ENCODE measurements at places on chromosomes 11 and 22. TPM values are rescaled to one million over a fixed set of nuclear protein-coding genes. Genes with fewer than 3 reads are reported as not detected.

Gene KLHDC7B
- 5.7 TPM for total RNA-seq

Gene PHF21B
- total RNA-seq: not detected

Gene ISX
- total RNA-seq: not detected

Gene C11orf16
- not detected for total RNA-seq

Gene RBMXL2
- total RNA-seq: not detected

Gene SUSD2
- 1.7 TPM for total RNA-seq

Gene MAP6
- not detected for total RNA-seq

DNA sequence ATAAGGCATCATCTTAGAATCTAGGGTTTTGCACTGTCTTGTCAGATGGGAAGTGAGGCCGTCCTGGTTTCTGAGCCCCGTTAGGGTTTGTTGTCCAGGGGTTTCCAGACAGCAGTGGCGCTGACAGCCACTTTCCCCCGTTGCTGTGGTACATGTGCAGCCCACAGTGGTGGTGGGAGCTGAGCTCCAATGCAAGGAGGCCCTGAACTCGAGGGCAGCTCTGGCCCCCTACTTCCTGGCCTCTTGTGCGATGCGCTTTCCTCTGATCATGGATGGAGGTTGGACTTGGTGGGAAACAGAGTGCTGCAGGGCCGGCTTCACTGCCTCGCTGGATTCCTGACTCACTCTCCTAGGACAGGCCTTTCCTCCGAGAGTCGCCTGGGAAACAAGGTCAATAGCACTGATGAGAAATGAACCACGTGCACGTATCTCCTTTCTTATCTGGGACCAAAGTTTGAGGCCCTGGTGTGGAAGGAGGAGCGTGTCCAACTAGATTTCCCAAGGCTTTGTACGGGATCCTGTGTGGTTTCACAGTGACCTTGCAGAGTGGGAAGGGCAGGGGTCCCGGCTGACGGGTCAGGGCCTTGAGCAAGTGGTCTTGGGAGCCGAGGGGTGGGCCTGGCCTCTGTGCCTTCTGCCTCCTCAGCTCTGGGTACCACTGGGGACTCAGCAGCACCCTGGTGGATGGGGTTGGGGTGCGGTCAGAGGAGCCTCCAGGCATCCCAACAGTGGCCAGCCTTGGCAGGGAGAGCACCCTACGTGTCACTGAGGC, 3.7 kb downstream of the PHRF1 start:
- peaks cover 20% of the 10 kb centered on the region for H3K4me1 ChIP-seq
- no peak for DNase-seq
- peaks cover 2% of the 10 kb centered on the region for H3K36me3 ChIP-seq
- peak overlapping the region; percentile 25 for H3K27ac ChIP-seq
- no peak overlapping the region for H3K4me3 ChIP-seq

- no peak overlapping the region for H3K27ac ChIP-seq
- H3K27me3 ChIP-seq: peaks cover 18% of the 10 kb centered on the region
- no peaks in the 10 kb centered on the region for H3K4me1 ChIP-seq
- no peak overlapping the region for H3K4me3 ChIP-seq
- no peaks in the 10 kb centered on the region for H3K36me3 ChIP-seq
- no peak for DNase-seq
These were observed 5.4 kb downstream of the FAM83F start for GRCh38 chr22:40000171-40000570.

GRCh38 chr22:49754696-49755630, 72.7 kb downstream of the BRD1 start:
- no peaks in the 10 kb centered on the region for H3K36me3 ChIP-seq
- H3K27ac ChIP-seq: no peak overlapping the region
- no peak overlapping the region for H3K4me3 ChIP-seq
- H3K27me3 ChIP-seq: no peaks in the 10 kb centered on the region

DNA sequence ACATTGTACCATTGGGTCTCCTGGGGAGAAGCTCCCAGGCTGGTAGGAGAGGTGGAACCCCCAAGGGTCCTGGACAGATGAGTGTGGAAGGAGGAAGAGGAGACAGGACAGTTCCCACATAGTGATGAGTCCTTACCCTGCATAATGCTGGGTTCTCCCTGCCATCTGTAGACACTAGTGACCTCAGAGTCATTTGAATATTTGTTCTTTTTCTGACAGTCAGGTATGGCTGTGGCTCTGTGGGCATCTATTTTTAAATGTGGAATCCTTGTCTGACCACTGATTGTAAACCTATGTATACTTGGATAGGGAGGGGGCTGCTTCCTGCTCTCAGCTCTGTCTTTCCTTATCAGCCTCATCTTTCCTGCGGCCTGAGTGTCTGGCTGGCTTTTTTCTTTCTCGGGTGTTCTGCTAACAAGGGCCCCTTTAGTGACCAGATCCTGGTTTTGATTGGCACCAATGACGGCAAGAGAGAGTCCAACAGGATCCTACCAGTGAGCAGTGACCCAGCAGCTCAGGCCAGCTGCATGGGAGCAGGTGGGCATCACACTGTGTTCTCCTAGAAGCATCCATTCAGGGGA, 2.6 kb upstream of the SLC5A1 start:
- H3K36me3 ChIP-seq: no peaks in the 10 kb centered on the region
- H3K4me3 ChIP-seq: no peak overlapping the region
- no peaks in the 10 kb centered on the region for H3K4me1 ChIP-seq
- DNase-seq: no peak

DNA sequence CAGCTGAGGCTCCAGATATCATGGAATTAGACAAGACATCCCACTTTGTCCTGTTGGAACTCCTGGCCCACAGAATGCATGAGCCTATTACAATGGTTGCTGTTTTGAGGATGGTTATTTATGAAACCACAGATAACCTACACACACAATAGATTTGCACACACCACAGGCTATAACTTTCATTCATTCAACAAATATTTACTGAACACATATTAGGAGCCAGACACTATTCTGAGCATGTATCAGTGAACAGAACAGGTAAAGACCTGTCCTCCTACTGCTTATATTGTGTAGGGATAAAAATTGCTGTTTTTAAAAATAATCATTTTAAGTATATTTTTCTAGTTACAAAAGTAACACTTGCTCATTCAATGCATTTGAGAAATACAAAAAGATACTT, 13.4 kb upstream of the LDLRAD3 start:
- no peaks in the 10 kb centered on the region for H3K4me1 ChIP-seq
- no peak overlapping the region for H3K4me3 ChIP-seq
- no peak for DNase-seq

- no peaks in the 10 kb centered on the region for H3K36me3 ChIP-seq
- H3K4me3 ChIP-seq: no peak overlapping the region
- DNase-seq: no peak
- no peaks in the 10 kb centered on the region for H3K27me3 ChIP-seq
- H3K4me1 ChIP-seq: peaks cover 22% of the 10 kb centered on the region
- no peak overlapping the region for H3K27ac ChIP-seq
These were observed 16.6 kb downstream of the CAPRIN1 start for GRCh38 chr11:34068111-34068510.

GRCh38 chr11:99197477-99197876, 176.7 kb downstream of the CNTN5 start:
- no peaks in the 10 kb centered on the region for H3K27me3 ChIP-seq
- no peaks in the 10 kb centered on the region for H3K36me3 ChIP-seq
- no peak overlapping the region for H3K4me3 ChIP-seq

GRCh38 chr11:69637198-69637940, 3.6 kb upstream of the CCND1 start:
- no peaks in the 10 kb centered on the region for H3K36me3 ChIP-seq
- peak overlapping the region; percentile 59 for H3K4me3 ChIP-seq
- DNase-seq: no peak
- peaks cover 64% of the 10 kb centered on the region for H3K27me3 ChIP-seq
- H3K27ac ChIP-seq: no peak overlapping the region

DNA sequence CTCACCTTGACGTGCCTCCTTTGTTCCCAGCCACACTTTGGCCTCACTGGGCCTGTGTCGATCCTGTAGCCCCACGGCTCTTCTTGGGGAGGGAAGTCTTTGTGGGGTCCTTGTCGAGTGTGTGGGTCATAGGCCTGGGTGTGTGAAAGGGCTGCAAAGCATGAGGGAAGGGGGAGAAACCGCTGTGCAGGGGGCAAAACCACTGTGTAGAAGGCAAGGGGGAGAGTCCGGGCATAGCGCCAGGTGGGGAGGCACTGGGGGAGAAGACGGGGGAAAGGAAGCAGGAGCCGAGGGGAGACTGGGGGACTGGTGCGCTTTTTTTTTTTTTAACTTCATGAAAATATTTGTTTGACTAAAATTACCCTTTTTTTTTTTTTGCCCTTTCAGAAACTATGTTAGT, 65.1 kb upstream of the RASD2 start:
- DNase-seq: no peak
- H3K4me3 ChIP-seq: no peak overlapping the region
- H3K27me3 ChIP-seq: peaks cover 44% of the 10 kb centered on the region
- no peak overlapping the region for H3K27ac ChIP-seq
- H3K4me1 ChIP-seq: peaks cover 2% of the 10 kb centered on the region

GRCh38 chr11:60305906-60306619, 21.0 kb upstream of the MS4A6E start:
- no peak for DNase-seq
- H3K4me3 ChIP-seq: no peak overlapping the region
- no peaks in the 10 kb centered on the region for H3K4me1 ChIP-seq
- H3K27me3 ChIP-seq: peaks cover 2% of the 10 kb centered on the region

DNA sequence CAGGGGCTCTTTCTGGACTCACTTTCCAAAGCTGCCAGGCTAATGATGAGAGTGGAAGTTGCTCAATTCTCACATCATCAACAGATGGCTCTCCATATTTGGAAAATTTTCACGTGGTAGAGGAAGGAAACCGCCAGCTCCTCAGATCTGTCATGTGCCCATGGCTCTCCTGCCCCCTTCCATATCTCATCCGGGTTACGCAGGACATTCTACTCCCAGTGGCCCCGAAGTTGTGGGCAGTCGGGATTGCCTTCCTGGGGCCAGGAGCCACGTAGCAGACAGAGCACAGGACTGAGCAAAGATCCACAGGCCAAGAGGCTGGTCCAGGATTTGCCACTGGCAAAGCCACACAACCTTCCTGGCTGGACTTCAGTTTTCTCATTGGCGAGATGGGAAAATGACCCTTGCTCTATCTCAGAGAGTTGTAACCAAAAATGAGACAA, 38.8 kb downstream of the RPUSD4 start:
- H3K36me3 ChIP-seq: no peaks in the 10 kb centered on the region
- no peak overlapping the region for H3K4me3 ChIP-seq
- H3K27me3 ChIP-seq: peaks cover 25% of the 10 kb centered on the region
- no peak for DNase-seq
- no peak overlapping the region for H3K27ac ChIP-seq
- no peaks in the 10 kb centered on the region for H3K4me1 ChIP-seq

DNA sequence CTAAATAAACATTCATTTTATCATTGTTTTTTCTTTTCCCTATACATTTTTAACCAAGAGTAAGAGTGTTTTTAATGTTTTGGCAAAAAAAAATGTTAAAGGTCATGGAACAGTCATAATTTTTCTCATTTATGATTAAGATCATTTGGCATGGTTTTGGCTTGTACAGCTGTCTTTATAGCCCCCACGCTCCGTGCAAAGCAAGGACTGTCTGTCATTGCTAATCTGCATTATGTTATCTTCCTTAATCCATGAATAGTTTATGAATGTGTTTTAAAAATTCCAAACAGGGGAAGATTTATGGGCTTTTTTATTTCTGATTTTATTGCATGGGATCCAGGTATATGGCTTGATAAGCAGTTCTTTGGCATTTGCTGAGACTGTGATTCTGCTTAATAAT, 28.1 kb downstream of the PGM2L1 start:
- peaks cover 34% of the 10 kb centered on the region for H3K36me3 ChIP-seq
- no peak for DNase-seq
- H3K4me3 ChIP-seq: no peak overlapping the region

DNA sequence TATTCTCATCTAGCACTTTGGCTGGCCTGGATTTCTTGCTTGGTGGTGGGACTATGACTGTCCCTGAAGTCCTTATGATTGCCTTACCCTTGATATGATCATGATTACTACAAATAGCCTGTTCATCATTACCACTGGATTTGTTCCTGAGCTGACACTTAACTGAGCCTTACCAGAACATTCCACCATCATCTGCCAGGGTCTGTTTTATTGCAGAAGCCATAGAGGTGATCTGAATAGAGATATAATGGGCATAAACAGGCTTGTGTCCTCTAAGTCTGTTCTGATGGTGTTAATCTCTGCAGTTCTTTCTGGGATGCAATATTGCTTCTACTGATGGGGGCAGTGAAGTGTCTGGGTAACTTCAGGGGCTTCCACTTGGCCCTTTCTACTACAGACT, 12.4 kb upstream of the ALG8 start:
- no peak for DNase-seq
- H3K4me1 ChIP-seq: no peaks in the 10 kb centered on the region
- no peak overlapping the region for H3K4me3 ChIP-seq
- no peak overlapping the region for H3K27ac ChIP-seq
- no peaks in the 10 kb centered on the region for H3K27me3 ChIP-seq

GRCh38 chr22:20173246-20173645, 22.4 kb upstream of the CCDC188 start:
- no peaks in the 10 kb centered on the region for H3K4me1 ChIP-seq
- no peaks in the 10 kb centered on the region for H3K36me3 ChIP-seq
- H3K27me3 ChIP-seq: no peaks in the 10 kb centered on the region
- H3K4me3 ChIP-seq: no peak overlapping the region
- DNase-seq: no peak
- no peak overlapping the region for H3K27ac ChIP-seq

- no peaks in the 10 kb centered on the region for H3K36me3 ChIP-seq
- no peaks in the 10 kb centered on the region for H3K27me3 ChIP-seq
- DNase-seq: no peak
These were observed 391.4 kb upstream of the CADM1 start for GRCh38 chr11:115895594-115895993.

GRCh38 chr11:70699294-70700221, 301.2 kb downstream of the CTTN start:
- H3K36me3 ChIP-seq: no peaks in the 10 kb centered on the region
- H3K4me3 ChIP-seq: no peak overlapping the region
- H3K27me3 ChIP-seq: peaks cover 10% of the 10 kb centered on the region
- H3K27ac ChIP-seq: no peak overlapping the region
- H3K4me1 ChIP-seq: peaks cover 2% of the 10 kb centered on the region
- DNase-seq: no peak
